ENCODE measurements at places on chromosomes 2 and 18.

DNA sequence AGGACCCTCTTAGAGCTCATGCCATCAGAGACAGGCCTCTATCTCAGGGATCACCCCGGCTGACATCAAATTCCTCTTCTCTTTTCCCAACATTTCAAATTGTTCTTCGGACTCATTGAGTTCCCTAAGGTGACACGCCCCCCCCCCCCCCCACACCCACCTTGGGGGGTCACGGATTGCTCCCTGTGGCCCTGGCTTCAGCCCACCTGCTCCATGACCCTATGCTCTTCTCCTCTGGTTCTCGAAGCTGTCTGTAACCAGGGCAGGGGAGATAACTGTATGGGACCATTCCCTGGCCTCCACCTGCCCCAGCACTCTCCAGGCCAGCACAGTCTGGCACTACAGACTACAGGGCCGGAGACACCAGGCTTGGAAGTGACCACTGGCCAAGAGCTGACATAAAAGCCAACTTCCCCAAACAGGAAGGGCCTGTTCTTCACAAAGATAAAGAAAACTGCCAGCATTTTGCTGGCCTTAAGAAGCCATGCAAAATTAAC is 7.1 kb downstream of the MTERF4 start:
- DNase-seq: no peak

DNA sequence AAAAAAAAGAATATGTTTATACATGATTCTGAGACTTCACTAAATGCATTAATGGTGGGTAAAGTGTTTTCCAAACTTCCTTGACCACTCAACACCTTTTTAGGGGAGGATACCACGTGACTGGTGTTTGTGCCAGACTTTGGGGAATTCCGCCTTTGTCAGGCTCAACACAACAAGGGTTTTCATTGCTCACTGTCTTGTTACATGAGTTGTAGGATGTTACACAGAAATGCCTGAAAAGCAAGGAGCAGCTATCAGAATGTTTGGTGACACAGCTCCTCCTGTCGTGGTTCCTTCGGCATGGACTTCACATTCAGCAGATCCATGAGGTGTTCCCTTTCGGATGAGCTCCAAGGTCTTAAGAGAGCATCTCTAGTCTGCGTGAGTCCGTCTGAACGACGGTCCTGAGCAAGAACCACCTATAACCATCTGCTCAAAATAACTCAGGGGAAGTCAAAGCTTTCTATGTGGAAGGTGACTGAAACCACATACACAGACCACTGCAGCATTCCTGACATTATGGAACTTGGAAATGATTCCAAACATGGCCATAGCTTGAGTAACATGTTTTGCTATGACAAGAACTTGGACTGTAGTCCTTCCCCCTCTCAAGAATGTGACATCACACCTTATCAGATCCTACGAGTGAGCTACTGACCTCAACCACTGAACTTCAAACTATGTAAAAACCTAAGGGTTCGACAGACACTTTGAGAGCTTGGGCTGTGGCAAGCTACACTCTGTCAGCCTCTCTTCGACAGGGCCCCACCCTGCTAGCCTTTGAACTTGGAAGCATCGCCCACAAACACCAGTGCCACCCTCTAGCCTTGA is 57.5 kb downstream of the MCFD2 start:
- DNase-seq: peak; percentile 50

DNA sequence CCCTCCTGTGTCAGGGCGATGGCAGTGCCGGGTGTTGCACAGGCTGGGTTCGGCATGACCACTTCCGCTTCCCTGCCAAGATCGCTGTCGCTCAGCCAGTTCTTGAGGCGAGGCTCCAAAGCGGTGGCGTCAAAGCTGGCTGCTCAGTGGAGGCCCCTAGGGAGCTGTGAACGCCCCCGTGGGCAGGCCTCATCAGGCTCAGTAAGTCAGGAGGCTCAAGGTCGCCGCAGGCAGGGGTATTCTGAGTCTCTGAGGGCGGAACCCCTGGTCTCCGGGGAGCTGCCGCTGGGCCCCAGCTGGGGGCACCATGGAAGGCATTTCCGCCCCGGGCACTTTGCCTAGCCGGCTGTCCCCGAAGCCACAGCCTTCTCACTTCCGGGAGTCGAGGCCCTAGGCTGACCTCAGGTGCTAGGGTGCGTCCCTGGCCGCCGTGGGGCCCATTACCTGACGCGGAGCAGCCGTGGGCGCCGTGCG is 210.4 kb downstream of the SOCS6 start:
- DNase-seq: no peak

DNA sequence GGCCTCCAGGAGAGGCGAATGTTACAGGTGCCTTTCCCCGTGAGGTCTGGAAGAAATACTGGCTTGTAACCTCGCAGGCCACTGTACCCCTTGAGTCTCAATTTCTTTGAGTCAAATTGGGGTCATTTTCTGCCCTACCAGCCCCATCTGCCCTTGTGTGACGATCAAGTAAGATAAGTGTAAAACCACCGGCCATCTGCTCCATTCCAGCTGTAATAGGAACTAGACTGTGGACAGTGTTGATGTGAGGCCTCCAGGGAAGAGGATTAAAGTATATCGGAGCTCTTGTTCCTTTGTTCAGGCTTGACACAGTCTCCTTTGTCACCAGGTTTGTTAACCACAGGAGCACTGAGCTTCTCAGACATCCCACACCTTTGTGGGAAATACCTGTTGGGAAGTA is 65.6 kb downstream of the MRPS9 start:
- no peak for DNase-seq

DNA sequence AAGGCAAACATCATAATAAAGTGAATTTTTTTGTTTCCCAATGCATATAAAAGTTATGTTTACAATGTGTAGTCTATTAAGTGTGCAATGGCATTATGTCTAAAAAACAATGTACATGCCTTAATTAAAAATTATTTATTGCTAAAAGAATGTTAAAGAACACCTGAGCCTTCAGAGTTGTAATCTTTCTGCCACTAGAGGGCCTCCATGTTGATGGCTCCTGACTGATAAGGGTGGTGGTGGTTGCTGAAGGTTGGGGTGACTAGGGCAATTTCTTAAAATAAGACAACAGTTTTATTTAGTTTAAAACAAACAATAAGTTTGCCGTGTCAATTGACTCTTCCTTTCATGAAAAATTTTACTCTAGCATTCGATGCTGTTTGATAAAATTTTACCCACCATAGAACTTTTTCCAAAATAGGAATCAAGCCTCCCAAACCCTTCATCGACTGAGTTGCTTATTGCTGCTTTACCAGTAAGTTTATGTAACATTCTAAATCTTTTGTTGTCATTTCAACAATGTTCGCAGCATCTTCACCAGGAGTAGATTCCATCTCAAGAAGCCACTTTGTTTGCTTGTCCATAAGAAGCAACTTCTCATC is 32.3 kb downstream of the MAP3K2 start:
- DNase-seq: no peak

GRCh38 chr2:3251946-3252345 is 125.7 kb downstream of the EIPR1 start:
- DNase-seq: no peak

GRCh38 chr18:63322908-63323634 is 3.5 kb upstream of the BCL2 start:
- peak; percentile 61 for DNase-seq

DNA sequence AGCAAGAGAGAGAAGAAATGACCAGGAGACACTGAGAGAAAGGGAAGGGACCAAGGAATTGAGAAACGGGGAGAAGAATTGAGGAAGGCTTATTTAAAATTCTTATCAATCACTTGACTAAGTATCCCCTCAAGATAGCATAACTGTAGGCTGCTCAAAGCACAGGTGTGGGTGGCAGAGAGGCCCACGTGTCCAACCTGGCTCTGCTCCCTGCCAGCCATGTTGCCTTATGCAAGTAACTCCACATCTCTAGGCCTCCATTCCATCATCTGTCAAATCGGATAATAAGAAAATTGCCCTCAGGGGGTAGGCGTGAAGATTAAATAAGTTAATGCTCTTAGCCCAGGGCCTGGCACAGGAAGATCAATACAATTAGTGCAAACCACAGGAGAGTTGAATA is 7.4 kb upstream of the NPAS2 start:
- no peak for DNase-seq

Data from stromal cell of bone marrow (primary cell).